ENCODE measurements at places on chromosomes 1 and 21.

DNA sequence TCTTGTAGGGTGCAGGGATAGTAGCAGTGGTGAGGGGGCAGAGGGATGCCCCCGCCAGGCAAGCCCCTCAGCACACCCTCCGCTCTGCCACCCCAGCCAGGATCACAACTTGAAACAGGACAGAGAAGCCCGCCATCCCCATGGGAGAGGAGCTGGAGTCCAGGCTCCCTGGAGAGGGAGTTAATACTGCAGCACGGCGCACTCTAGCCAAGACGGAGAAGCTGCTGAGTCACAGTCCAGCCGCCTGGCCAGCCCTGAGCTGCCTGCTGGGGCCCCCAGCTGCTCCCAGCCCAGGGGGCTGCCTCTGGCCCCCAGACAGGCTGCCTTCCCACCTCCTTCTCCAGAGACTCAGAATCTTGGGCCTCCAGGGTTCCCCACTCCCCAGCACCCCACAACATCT, 87.2 kb downstream of the SYT2 start:
- no peak for DNase-seq

- DNase-seq: no peak
Observed at GRCh38 chr1:56845343-56845742, 9.3 kb upstream of the C8A start.

DNA sequence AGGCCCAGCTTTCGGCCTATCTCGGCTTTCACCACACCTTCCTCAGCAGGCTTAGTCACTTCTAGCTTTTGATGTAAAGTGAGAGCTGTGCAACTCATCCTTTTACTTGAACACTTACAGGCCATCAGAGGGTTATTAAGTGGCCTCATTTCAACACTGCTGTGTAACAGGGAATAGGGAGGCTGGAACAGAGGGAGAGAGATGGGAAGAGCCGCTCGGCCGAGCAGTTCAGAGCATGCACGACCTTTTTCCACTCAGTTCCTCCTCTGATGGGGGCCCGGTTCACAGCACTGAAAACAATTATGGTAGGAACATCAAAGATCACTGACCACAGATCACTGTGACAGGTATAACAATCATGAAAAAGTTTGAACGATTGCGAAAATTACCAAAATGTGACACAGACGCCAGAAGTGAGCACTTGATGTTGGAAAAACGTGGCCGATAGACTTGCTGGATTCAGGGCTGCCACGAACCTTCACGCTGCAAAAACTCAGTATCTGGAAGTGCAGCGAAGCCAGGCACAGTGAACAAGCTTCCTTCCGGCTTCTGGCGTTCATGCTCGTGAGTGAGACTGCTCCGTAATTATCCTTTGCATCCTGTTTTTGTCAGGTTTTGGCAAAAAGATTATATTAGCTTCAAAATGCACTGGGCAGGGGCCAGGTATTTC, 28.6 kb downstream of the AGPAT3 start:
- DNase-seq: no peak

GRCh38 chr1:166514067-166514466, 325.2 kb upstream of the POGK start:
- DNase-seq: no peak

DNA sequence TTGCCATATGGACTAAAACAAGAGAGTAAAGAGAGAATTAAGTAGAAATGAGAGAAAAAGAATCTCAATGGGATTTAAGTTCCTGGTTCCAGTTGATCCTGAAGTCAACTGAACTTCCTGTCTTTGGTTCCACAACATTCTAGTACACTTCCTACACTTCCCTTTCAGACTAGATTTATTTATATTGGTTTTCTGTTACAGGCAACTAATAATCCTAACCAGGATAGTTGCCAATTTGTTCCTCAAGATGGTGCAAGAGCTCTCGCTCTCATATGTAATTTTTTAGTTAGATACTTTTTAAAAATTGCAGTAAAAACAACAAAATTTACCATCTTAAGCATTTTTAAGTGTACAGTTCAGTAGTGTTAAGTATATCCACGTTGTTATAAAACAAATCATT, 28.8 kb upstream of the TRIM45 start:
- no peak for DNase-seq

DNA sequence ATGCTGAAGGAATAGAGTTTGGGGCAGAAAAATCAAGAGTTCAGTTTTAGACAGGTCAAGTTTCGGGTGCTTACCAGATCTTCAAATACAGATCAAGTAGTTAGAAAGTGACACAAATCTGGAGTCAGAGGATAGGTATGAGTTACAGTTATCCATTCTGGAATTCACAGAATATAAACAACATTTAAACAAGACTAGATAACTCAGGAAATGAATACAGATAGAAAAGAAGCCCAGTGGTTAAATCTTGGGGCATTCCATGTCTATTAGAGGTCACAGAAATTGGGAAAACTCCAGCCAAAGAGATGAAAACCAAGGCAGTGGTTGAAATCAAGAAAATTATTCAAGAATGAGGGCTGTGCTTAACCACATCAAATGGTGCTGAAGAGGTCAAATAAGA, 187.0 kb upstream of the HP1BP3 start:
- DNase-seq: no peak

DNA sequence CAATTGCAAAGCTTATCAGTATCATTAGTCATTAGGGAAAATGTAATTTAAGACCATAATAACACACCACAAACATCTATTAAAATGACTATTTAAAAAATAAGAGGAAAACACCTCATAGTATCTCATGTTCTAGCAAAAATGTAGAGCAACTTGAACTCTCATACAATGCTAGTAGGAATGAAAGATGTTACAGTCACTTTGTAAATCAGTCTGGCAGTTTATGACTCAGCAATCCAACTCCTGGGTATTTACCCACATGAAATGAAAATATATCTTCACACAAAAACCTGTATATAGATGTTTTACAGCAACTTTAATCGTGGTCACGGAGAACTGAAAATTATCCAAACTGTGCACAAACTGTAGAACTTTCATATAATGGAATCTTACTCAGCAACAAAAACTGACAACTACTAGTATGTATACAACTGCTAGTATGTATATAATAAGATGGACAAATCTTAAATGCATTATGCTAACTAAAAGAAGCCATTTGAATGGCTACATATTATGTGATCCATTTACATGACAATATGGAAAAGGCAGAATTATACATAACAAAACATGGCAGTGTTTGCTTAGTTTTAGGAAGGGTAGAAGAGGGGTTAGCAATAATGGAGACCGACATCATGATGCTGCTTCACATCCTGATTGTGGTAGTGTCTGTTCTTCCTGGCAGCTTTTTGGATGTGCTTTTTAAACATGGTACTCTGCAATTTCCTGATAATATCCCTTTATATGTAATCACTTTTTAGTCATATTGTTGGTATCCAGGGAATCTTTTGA, 267.0 kb downstream of the KCTD3 start:
- DNase-seq: no peak

GRCh38 chr1:226404063-226404903, 3.6 kb downstream of the PARP1 start:
- no peak for DNase-seq

DNA sequence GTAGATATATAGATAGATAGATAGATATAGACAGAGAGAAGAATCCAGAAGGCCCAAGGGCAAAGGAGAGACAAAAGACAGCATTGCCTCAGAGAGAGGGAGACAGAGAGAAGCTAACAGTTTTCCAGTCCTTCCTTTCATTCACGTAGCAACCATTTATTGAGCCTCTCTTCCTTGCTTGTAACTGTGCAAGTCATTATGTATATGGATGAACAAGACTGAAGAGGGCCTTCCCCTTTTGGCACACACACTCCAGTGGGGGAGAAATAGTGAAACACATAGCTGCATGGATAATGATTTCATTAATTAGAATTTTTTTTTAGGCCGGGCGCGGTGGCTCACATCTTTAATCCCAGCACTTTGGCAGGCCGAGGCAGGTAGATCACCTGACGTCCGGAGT, 74.8 kb upstream of the PUM1 start:
- no peak for DNase-seq

DNA sequence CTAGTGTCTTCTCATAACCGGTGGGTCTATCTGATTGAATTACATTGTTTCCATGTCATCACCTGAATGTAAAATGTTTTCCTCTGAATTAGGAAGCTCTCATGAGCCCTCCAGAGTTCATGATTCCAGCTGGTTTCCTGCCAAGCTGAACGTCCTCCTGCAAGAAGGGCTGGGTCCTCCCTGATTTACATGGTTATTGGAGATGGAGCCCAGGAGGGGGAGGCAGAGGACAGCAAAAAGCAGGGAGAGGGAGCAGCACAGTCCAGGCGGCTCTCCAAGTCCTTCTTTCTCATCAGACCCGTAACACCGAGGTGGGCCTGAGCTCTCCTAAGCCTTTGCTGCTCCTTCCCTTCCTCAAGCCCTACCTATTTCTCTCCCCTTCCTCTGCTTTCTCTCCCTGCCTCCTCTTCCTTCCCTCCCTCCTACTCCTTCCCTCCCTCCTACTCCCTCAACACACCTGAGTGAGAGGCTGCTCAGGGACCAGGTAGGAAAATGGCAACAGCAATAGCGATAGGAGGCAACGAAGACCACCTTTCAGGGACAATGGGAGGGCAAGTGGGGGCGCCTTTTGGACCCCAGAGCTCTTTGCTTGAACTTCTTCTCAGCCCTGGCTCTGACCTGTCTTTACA, 265.9 kb downstream of the PRDM2 start:
- peak; percentile 19 for DNase-seq

GRCh38 chr1:221099747-221100595, 220.7 kb downstream of the HLX start:
- no peak for DNase-seq

GRCh38 chr1:102241431-102242338, 245.0 kb upstream of the OLFM3 start:
- no peak for DNase-seq

GRCh38 chr1:162219461-162219860, 150.0 kb downstream of the NOS1AP start:
- no peak for DNase-seq

DNA sequence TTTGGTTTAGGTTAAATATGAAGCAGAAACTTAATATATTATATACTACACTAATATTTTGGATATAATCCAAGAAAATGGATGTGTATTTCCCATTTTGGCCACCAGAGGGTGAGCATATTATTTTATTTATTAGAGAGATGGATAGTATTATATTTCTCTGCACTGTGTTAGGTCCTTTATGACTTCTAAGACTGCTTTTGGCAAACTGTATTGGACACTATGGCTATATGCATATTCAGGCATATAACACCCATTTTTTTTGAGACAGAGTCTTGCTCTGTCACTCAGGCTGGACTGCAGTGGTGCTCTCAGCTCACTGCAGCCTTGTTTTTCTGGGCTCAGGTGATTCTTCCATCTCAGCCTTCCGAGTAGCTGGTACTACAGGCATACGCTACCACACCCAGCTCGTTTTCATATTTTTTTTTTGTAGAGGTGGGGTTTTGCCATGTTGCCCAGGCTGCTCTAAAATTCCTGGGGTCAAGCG, 17.8 kb upstream of the PGM1 start:
- no peak for DNase-seq

GRCh38 chr1:87212431-87213134, 116.1 kb upstream of the LMO4 start:
- DNase-seq: no peak

DNA sequence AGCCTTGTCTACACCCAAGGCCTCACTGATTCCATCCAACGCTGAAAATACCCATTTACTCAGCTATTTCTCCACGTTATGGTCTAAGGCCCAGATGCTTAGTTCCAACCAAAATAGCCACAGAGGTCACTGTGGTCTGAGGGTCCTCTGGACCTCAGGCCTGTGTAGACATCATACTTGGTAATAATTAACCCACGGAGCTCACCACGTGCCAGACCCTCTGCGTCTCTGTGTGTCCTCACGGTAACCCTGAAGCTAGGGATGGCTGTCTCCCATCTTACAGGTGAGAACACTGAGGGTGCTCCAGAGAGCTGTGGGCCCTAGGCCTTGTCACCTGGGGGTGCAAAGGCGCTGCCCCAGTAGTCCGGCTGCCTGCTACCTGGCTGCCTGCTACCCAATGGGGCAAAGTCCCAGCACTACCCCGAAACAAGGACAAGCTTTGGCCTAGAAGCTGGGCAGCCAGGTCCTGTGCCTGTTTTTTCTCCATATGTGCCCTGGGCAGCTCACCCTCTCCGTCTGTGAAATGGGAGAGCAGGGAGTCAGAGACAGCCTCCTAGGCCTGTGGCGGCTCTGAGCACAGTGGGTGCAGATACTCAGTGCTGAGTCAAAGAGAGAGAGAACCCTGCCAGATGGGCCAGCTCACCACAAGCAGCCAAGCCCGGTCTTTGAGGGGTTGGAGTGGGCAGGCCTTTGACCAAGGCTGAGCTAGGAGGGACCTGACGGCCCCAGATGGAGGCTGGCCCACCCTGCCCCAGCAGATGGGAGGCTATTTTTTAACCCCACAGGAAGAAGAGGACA, 17.0 kb upstream of the RUNX3 start:
- DNase-seq: no peak

DNA sequence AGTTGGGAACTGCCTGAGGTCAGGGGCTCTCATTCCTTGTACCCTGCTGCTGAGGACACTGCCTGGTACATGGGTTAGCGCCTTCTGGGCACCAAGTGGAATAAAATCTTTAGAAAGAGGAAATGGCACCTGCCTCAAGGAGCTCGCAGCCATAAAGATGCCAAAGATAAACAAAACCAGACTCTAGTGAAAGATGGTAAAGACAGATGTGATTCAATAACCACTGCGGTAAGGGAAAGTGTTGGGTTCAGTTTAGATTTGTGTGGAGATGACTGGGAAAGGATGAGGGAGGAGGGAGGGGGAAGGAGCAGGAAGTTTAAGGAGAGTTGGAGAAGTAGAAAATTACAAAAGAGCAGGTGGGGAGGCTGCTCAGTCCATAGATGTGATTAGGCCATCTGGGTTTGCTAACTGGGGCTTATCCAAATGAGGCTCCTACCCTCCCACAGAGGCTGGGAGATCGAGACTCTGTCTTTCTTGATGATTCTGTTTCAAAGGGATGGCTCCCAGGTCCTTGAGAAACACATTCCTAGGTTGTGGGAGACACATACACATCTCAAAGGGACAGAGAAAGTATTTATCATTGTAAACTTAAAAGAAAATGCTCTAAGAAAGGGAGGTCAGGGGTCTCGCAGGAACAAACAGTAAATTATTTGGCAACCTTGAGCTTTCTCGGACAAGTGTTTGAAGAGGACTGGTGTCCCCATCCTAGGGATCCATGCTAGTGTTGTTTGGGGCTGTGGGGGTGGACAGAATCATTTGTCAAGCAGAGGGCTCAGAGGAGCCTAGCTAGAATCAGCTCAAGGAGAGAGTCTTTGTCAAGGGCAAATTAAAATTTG, 65.7 kb upstream of the MORC3 start:
- no peak for DNase-seq

- DNase-seq: no peak
Observed at GRCh38 chr1:237959838-237960237, 69.1 kb upstream of the ZP4 start.

DNA sequence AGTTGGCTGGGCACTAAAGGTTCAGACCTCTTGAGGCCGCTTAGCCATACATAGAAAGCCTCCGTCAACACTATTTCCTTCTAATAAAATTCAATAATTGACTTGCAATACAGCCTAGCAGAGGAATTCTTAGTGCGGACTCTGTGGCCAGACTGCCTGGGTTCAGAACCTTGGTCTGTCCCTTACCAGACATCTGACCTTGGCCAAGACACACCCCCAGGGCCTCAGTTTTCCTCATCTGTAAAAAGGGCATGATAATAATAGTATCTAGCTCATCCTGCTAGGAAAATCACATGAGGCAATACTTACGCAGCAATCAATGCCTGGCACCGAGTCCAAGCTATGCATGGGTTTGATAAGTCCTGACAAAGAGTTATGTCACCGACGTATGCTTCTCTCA, 148.2 kb upstream of the SOD1 start:
- no peak for DNase-seq
